ENCODE measurements at places on chromosomes 5 and 9. TPM values are rescaled to one million over a fixed set of nuclear protein-coding genes. Genes with fewer than 3 reads are reported as not detected.

- no peak for DNase-seq
These were observed 113.7 kb downstream of the TMEM232 start for GRCh38 chr5:110612794-110613247.

GRCh38 chr9:99057665-99058625 is 47.0 kb upstream of the TGFBR1 start:
- no peak for DNase-seq

- DNase-seq: no peak
These were observed 6.1 kb downstream of the RORB start for GRCh38 chr9:74503219-74503618.

The FCN2 gene
- not detected for total RNA-seq

DNA sequence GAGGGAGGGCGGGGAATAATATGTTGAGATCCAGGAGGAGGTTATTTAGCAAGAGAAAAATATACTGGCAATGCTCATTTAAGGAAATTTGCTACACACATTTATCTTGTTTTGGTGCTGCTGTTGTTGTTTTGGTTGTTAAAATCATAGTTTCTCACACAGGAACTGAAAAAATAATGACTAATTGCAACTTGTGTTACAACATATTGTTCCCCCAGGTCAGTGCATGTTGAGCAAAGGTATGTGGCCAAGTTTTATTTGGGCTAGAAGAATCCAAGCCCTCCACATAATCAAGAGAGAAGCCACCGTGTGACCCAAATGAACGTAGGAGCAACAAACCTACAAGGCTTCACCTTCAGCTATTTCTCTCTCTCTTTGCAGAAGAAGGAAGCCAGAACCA is 220.3 kb upstream of the DAPK1 start:
- no peak for DNase-seq

DNA sequence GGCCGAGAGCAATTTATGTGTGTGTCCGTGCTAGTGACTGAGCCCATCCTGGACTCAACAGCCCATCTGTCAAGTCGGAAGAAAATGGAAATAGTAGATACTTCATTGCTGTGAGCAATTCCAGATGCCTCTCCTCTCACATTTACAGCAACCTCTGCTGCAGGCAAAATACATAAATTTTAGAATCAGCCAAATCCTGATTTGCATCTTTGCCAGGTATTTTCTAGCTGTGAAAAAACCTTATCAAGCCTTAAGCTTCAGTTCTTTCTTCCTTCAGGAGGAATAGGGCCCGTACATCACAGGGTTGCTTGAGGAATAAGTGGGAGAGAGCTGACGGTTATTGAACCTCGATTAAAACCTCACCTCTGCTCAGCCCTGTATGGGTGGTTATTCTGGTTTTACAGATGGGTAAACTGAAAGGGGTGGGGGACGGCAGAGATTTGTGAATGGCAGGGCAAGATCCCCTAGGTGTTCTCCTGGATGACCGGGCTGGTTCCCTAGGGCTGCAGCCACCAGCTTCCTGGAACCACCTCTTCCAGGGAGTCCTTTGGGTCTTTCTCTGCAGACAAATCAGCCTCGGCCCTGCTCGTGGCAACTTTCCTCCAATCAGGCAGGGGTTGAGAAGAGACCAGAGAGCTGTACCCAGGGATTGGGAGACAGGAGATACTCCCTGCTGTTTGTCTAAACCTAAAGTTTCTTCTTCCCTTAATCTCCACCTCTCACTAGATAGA is 5.3 kb upstream of the MSX2 start:
- no peak for DNase-seq

The IL3 gene
- total RNA-seq: not detected

The FBP2 gene
- not detected for total RNA-seq

DNA sequence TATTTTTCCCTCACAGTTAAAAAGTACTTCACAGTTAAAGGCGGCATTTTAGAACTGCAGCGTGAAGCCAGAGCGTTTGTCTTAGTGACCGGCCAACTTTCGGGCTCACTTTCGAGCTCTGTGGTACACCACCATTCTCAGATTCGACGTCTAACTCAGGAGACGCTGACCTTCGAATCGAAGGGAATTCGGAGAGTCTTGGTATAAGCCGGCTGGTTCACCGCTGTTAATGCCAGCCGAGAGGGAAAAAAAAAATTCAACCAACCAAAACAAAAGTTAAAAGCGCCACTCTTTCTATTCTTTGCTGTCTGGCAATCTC is 544 bp upstream of the SNX24 start:
- no peak for DNase-seq

GRCh38 chr5:94459915-94460314 is 158.5 kb downstream of the KIAA0825 start:
- no peak for DNase-seq

DNA sequence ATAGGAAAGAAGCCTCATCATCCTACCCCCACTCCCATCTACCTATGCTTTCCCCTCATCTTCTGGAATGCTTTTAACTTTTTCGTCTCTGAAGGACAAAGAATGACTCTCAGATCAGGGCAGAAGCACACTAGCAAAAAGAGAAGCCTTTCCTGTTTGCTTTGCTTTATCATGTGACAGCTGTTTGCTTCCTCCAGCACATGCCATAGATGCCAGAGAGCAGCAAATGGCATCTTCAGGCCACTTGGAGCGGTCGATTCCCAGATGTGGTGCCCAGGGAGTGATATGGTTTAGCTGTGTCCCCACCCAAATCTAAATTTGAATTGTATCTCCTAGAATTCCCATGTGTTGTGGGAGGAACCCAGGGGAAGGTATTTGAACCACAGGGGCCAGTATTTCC is 294.8 kb downstream of the GADD45G start:
- DNase-seq: no peak

GRCh38 chr5:145762833-145763232 is 72.3 kb downstream of the PRELID2 start:
- no peak for DNase-seq

DNA sequence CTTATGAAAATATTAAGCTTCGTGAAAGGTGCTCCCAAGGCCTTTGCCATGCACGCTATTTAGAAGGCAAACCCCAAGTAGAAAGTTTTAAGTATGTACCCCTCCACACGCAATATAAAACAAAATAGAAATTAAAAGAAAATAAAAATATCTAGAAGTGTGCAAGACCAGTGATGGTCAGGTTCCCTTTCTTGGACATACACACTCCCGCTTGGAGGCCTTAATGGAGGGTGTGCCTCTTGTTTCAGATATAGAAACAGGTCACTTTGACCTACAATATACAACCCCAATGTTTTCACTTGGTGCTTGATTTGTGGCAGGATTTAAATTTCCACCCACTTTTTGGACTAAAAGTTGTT is 127.4 kb upstream of the STC2 start:
- DNase-seq: no peak

DNA sequence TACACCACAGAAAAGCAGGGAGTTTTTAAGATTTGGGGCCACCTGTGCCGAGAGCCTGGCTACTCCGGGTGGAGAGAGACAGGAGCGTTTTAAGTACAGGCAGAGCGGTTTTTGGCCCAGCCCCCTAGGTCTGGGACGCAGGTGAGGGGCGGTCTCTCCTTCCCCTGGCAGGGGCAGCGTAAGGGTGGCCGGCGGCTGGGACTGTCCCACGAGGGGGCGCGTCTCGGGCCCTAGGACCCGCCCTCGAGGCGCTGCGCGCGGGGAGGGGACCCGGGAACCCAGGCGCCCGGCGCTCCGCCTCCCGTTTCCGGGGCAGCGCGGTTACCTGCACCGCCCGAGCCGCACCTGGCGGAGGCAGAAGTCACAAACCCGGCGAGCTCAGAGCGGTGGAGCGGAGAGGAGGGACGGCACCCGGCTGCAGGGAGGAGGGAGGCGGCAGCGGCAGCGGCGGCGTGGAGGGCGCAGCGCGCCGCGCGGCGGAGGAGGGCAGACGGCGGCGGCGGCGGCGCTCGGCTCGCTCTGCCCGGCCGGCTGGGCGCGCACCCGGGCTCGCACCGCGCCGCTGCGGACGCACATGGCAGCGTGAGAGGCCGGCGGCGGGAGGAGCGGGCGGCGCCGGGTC is at the start of gene WWC1:
Gene WWC1, plus strand, starts transcription at position 304 of the 622 bp plus-strand sequence. CDS start 508 bp downstream, outside the sequence.
- DNase-seq: peak; percentile 87

DNA sequence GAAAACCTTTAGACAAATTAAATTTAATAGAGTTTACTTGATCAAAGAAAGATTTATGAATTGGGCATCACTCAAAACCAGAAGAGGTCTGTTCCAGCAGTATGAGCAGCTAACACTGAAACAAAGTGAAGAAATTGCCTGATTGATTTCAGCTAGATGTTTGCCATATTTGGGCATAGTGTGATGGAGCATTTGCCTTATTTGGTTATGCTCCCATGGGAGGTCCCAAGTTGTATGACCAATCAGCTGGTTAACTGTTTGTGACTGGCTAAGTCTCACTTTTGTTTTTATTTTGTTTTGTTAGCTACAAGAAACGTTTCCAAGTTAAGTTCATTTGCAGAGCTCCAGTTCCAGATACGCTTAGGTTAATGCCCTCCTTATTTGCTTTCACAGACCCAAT is 53.3 kb upstream of the LMNB1 start:
- DNase-seq: no peak

GRCh38 chr5:168752416-168753190 is 173.4 kb upstream of the PANK3 start:
- no peak for DNase-seq

GRCh38 chr5:178355671-178356070 is 123.1 kb upstream of the PHYKPL start:
- DNase-seq: no peak

The ARL15 gene
- 24.9 TPM for total RNA-seq

GRCh38 chr5:141611289-141611688 is 7.5 kb downstream of the DIAPH1 start:
- DNase-seq: no peak

The PDLIM4 gene
- 7.7 TPM for total RNA-seq

GRCh38 chr5:140111859-140112551 is 1.9 kb upstream of the PURA start:
- DNase-seq: no peak

DNA sequence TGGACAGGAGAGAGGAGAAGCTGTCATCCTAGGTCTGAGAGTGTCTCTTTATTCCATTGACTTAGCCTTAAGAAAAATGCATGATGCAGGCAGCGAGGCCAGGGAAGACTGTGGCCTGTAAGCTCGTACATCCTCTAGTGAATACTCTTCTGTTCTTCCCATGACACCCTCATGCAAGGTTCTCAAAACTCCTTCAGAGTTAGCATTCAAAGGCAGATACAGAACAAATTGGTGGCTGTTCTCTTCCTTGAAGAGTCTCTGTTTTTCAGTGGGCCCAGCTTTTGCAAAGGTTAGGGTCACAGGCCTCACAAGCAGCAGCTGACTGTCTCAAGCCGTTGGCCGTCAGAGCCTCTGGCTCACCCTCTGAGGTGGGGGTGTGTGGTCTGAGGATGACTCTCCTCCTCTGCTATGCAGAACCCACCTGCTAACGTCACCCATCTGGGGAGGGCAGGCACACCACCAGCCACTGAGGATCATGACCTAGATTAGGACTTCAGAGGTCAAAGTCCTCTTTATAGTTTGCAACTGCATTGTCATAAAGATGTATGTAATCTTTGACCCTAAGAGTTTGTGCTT is 15.1 kb downstream of the ADCY2 start:
- DNase-seq: no peak

DNA sequence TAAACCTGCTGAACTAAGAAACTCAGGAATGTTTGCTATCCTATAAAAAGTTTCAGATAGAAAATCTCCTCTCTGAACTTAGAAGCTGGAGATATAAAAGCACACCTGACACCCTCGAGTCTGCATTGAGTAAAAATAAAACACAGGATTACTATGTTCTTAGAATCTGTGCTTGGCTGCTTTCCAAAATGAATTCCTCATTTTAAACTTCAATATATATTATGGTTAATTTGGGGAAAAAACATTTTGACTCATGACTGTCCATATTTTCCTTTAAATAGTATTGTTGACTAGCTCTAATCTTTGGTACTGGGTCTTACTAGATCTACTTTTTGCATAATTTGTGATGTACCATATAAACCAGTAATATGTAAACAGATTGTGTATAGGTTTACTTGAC is 36.7 kb downstream of the FBXW2 start:
- no peak for DNase-seq

- no peak for DNase-seq
These were observed 105.2 kb downstream of the ST8SIA4 start for GRCh38 chr5:100797861-100798260.

- peak; percentile 36 for DNase-seq
These were observed 420.9 kb downstream of the IRX2 start for GRCh38 chr5:2330325-2331130.

DNA sequence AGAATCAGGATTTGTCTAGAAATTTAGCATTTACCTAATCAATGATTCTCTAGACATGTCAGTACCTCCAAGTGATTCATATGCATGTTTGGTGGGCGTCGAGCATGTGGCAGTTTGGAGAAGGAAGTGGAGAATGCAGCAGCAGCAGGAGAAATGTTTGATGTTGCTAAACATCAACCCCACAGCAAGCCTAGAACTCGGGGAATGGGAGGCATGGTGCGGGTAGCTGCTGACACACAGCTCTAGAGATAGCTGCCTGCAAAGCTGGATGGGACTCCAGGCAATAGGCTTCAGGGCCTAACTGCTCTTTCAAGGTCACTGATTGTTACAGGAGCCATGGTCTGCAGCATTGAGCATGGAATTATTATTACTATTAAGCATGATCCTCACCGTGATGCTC is 137.3 kb downstream of the DOCK8 start:
- DNase-seq: no peak

The C9orf50 gene
- not detected for total RNA-seq

DNA sequence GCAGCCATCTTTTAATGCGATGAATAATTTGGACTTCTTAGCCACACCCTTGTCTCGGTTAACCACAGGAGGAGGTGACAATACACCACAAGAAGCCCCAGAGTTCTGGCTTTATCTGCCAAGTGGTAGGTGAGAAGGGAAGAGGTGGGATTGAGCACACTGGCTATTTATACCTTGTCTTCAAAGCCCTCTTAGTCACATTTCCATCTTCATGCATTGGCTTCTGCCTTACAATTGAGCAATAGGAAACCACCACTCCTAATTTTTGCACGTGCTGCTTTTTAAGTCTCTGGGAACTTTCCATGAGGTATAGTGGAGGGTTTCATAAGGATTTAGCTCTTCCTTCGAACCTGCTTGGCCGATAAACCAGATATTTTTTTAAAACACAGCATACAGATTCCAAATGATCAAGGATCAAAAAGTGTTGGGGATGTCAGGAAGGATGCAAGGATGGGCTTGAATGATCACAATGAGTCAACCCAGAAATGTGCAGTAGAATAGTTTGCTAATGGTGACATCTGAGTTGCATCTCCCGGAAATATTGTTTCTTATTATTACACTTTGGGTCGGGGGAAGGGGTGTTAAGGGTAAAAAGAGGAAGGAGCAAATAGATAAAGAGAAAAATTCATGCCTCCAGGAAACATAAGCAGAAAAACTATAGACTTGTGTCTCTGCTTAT is 25.5 kb downstream of the PLAC8L1 start:
- DNase-seq: no peak

- DNase-seq: no peak
These were observed 298.4 kb downstream of the CWC27 start for GRCh38 chr5:65067147-65067506.

The PCDHA4 gene
- 0.79 TPM for total RNA-seq

- DNase-seq: no peak
These were observed 300.1 kb downstream of the TMEM167A start for GRCh38 chr5:82777106-82777505.

GRCh38 chr9:91954841-91955471 is 4.9 kb upstream of the ROR2 start:
- DNase-seq: peak; percentile 48

- no peak for DNase-seq
These were observed 113.8 kb downstream of the MEF2C start for GRCh38 chr5:88769165-88769564.

The NME5 gene
- total RNA-seq: 7.0 TPM

GRCh38 chr9:99185934-99186333 is 35.8 kb downstream of the ALG2 start:
- DNase-seq: no peak

The WDR31 gene
- total RNA-seq: 4.4 TPM
